SIG-M5 (cell line): ENCODE measurements at places on chromosomes 3 and 15.

- DNase-seq = no peak
Measured at GRCh38 chr3:123467046-123467445, 18.2 kb upstream of the ADCY5 start.

DNA sequence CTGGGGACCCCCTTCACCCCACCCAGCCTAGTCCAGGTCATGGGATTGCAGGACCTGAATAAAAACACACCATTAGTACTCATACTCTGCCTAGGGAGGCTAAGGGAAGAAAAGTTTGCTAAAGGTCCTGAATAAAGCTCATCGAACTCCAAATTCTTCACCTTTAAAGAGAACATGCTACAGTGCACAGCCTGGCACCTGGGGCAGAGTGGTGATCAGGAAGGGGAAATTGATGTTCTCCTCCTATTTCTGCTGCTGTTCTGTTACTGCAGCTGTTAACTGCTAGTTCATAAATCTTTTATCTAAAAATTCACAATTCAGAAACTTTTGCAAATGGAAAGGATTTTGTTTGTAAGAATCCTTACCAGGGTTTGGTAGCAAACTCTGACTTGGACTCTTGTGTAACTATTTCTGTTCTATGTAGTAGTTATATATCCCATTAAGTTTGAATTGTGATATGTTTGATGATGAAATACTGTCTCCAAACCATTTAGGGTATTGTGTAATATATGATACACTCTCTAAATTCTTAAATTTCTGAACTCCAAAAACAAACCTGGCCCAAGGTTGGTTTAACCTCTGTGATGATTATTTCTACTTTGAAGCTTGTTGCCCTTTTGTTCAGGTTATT lies 27.9 kb downstream of the MCTP2 start:
- DNase-seq = no peak

GRCh38 chr15:71252044-71252739 lies 136.9 kb downstream of the THSD4 start:
- DNase-seq = no peak

DNA sequence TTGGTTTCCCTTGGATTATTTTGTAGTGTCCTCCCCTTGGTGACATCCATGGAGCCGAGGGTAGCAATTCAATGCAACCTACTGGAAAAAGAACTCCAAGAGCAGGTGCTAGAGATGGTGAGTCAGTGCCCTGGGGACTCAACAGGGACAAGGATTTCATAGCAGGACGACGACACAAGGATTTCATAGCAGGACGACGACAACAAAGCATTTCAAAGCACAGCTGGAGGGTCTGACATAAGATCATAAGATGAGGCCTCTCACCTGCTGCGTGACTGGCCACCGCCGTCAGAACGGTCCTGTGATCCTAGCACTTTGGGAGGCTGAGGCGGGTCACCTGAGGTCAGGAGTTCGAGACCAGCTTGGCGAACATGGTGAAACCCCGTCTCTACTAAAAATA lies 22.5 kb downstream of the NRROS start:
- no peak for DNase-seq

DNA sequence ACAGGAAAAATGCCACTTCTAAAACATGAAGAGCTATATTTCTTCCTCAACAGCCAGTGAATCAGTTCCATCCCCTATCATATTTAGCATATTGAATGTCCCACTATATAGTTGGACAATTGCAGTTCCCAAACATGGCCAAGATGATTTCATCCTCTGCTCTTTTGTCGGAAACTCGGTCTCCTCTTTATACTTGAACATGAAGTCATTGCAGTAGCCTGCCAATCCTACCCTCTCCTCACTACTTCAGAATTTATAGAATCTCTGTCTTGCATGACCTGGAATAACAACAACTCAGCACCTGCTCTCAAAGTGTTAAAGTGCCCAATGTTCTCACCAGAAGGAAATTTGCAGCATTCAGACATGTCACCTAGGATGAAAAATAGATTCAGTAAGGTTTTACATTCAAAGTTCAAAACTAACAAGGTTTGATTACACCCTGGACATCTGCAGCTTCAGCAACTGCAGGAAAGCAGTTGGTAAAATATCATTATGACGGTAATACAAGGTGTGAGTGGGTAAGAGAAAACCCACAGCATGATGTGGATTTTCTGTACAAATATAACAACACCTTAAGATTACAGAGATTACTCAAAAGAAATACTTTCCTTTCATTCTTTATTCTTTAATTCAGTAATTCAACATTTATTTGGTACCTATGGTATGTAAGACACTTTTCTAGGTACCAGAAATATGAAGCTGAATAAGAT lies 52.5 kb downstream of the TP63 start:
- DNase-seq = no peak

- no peak for DNase-seq
Measured at GRCh38 chr3:15649341-15649740, 47.8 kb downstream of the BTD start.

DNA sequence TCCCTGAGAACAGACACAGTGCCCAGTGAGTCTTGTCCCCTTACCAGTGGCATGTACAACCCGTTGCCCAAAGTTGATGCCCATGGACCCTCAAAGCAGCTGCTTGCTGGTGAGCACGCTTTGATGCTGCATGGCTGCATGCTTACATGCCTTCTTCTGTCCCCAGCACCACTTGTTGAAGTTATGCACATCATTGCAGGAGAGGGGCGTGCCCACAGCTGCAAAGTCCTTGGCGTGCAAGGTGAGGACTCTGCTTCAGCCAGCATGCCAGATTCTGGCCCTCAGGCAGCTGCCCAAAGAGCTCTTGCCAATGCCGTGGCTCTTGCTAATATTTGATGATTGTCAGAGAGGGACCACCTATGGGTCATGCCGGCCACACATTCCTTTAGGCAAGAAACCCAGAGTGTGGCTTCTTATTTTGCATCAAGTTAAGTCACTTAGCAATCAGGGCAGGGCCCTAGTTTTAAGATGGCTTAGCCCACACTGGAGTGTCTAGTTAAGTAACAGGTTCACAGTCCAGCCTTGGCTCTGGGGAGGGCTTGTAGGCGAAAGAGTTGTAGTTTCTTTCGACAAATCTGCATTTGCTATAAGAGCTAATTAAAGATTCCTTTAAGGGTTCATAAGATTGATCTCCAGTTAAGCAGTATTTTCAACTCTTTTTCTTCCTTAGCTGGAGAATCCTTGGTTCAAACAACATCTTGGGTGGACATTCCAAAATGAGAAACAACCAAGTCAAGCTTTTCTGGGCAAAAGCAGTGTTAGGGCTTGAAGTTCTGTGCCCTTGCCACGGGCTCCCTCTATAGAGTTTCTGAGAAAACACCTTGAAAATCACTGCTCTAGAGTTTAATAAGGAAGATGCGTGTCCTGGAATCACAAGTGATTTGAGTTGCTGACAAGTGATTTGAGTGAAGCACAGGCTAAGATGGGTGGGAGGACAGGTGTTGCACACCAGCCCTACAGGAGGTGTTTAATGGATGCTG lies 128.6 kb downstream of the SLCO3A1 start:
- DNase-seq = no peak
